Daoy (cell line): ENCODE measurements at places on chromosomes 12 and 14. TPM values are rescaled to one million over a fixed set of nuclear protein-coding genes. Genes with fewer than 3 reads are reported as not detected.

Gene ZDHHC22
- total RNA-seq, result not detected in 2 replicates

Gene LRRC43
- total RNA-seq, result 0.34 TPM in 1 of 2 replicates, not detected in the other

Gene CLEC2A
- not detected in 2 replicates for total RNA-seq

Gene TTC8
- 19.5 and 23.9 TPM in 2 replicates for total RNA-seq

DNA sequence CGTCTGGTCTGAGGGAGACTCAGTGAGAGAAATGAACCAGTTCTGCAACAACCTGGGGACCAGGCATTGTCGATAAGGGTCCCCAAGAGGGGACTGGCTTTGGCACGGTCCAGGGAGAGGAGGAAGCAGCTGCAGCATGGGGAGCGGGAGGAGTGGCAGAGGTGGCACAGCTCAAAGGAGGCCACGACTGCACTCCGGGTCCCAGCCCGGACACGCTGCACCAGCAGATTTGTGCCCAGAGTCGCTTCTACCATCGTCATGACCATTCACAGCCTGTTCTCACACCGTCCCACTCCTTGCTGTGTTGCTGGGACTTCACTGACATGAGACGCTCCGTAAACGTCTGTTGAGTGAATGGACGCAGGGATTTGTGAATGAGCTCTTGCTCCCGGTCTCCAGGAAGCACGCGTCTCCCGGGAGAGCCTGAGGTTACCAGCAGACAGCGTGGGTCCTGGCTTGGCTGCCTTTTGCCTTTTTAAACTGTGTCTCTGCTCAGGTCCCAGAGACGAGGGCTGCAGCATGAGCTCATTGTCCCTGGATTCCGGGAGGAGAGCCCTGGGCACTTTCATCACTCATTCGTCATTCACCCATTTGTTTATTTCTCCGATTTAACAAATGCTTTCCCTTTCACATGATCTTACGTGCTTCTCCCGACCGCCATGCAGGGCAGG lies 137.0 kb downstream of the PIWIL1 start:
- DNase-seq, result peak; percentile 37
